ENCODE measurements at places on chromosomes 2 and 18. TPM values are rescaled to one million over a fixed set of nuclear protein-coding genes. Genes with fewer than 3 reads are reported as not detected.

The EIF5B gene
- total RNA-seq, result 40.2 TPM

- peaks cover 18% of the 10 kb centered on the region for H3K36me3 ChIP-seq
- H3K4me3 ChIP-seq, result no peak overlapping the region
- peaks cover 55% of the 10 kb centered on the region for H3K4me1 ChIP-seq
- no peak for DNase-seq
- H3K27ac ChIP-seq, result peak overlapping the region; percentile 3
- H3K27me3 ChIP-seq, result no peaks in the 10 kb centered on the region
Observed at GRCh38 chr18:46163091-46163490, 58.9 kb downstream of the HAUS1 start.

GRCh38 chr18:38759457-38759856, 1193.9 kb upstream of the CELF4 start:
- no peak overlapping the region for H3K4me3 ChIP-seq
- no peak for DNase-seq
- H3K27me3 ChIP-seq, result no peaks in the 10 kb centered on the region
- H3K4me1 ChIP-seq, result no peaks in the 10 kb centered on the region

DNA sequence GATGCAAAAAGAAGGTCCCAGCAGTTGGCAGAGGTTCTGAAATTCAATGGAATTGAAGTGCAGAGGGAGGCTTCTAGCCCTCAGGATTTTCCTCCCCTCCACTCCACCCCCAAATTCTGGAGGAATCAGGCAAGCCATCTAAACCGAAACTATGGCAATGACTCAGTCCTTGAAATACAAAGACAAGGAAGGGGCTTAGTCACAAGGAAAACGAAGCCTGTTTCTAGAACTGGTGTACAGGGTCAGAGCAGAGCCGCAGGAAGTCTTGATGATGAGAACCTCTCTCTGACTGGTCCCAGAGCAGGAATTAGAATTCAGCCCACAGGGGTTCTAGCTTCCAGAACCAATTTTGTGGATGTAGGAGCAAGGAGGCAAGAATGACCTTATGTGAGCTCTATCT, 111.7 kb upstream of the SCN1A start:
- no peaks in the 10 kb centered on the region for H3K4me1 ChIP-seq
- H3K27ac ChIP-seq, result no peak overlapping the region
- no peaks in the 10 kb centered on the region for H3K27me3 ChIP-seq
- H3K36me3 ChIP-seq, result no peaks in the 10 kb centered on the region
- H3K4me3 ChIP-seq, result no peak overlapping the region

DNA sequence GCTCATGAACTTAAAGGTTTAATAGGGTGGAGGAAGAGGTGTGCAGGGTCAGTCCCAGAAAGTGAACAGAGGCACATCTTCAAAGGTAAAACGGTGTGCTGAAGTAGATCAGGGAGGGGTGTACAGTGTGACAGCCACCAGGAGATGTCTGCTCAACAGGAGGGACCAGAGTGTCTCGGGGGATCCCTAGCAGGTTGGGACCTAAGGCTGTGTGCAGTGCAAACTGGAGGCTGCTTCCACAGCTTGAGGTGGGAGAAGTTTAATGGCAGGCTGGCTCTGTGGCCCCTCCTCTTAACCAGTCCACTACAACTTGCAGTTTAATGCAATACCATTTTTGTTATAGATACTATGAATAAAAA, 33.2 kb downstream of the PLA2R1 start:
- DNase-seq, result no peak
- H3K27me3 ChIP-seq, result peaks cover 18% of the 10 kb centered on the region
- no peaks in the 10 kb centered on the region for H3K4me1 ChIP-seq
- H3K4me3 ChIP-seq, result no peak overlapping the region

DNA sequence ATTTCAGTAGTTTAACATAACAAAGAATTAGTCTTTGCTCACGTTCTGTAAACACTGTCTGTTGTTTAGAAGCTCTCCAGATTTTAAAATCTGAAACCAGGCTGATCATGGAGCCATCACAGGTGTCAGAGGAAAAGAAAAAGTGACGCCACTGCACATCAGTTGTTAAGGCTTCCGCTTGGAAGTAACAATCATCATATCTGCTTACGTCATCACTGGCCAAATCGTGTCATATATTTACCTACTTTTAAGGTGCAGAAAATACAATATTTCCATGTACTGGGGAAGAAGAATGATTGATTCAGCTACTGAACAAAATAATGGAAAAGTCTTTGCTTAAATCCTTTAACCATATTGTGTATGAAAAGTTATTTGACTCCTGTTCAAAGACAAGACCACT, 382.6 kb upstream of the MC4R start:
- no peak overlapping the region for H3K27ac ChIP-seq
- DNase-seq, result no peak
- H3K27me3 ChIP-seq, result no peaks in the 10 kb centered on the region
- no peaks in the 10 kb centered on the region for H3K36me3 ChIP-seq
- no peaks in the 10 kb centered on the region for H3K4me1 ChIP-seq

DNA sequence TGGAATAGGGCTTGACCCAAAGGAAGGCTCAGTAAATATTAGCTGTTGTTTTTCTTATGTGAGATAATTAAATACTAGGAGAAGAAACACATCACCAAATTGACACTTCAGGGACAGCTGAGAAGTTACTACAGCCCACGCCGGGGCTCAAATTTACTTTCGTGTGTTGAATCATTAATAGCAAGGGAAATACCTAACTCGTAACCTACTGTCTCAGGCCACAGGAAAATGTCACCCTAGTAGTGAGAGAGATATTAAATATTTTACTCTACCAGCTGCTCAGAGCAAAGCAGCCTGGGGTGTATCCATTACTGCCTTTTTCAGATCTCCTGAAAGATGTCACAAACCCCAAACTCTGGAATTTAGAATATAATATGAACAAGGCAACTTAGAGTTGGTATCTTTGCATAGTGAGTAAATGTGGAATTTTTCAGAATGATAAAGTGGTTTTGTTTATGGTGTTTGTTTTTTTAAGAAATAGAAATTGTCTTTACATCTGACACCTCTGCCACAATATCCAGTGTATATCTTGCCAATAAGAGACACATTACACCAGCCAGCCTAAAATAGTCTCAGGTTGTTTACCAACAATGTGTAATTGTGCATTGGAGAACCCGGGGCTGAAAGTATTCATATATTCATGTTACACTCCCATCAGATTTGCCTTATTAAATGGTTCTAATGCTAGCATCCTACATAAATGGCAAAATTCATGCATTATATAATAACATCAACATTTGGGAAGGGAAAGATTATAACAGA, 48.4 kb downstream of the ATP8B1 start:
- DNase-seq, result no peak
- no peaks in the 10 kb centered on the region for H3K36me3 ChIP-seq
- H3K27ac ChIP-seq, result no peak overlapping the region
- H3K27me3 ChIP-seq, result peaks cover 1% of the 10 kb centered on the region
- no peak overlapping the region for H3K4me3 ChIP-seq
- peaks cover 12% of the 10 kb centered on the region for H3K4me1 ChIP-seq

GRCh38 chr2:2704428-2705090, 373.5 kb upstream of the MYT1L start:
- no peak for DNase-seq
- H3K36me3 ChIP-seq, result no peaks in the 10 kb centered on the region
- H3K27me3 ChIP-seq, result no peaks in the 10 kb centered on the region
- H3K27ac ChIP-seq, result no peak overlapping the region
- H3K4me1 ChIP-seq, result peaks cover 6% of the 10 kb centered on the region
- H3K4me3 ChIP-seq, result no peak overlapping the region

- no peak for DNase-seq
- no peaks in the 10 kb centered on the region for H3K36me3 ChIP-seq
- no peak overlapping the region for H3K4me3 ChIP-seq
- H3K27me3 ChIP-seq, result no peaks in the 10 kb centered on the region
Observed at GRCh38 chr2:168650139-168650538, 152.3 kb upstream of the NOSTRIN start.

The OR6B2 gene
- not detected for total RNA-seq

DNA sequence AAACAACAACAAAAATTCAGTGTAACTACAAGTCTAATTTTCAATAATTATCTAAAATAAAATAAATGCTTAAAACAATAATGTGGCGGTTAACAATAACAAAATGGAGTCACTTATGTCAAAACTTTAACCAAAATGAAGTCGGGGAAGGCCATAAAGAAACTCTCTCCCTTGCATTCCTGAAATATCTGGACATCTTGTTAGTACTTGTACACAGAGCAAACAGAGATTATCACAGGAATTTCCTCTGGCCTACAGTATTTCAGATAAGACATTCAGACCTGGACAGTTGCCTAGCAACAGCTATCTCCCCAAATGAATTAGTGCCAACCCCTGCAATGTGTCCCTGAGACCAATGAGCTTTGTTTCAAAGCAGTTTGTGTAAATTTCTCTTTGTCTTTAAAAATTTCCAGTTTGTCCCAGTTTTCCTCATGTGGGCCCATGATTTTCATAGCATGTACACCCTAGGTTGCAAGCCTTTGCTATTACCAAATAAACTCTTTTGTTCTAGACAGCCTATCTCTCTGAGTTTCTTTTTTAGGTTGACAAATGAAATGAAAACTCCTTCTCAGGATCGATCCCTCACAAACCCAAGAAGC, 68.6 kb downstream of the EXOC6B start:
- no peak overlapping the region for H3K27ac ChIP-seq
- peaks cover 1% of the 10 kb centered on the region for H3K36me3 ChIP-seq
- DNase-seq, result no peak

DNA sequence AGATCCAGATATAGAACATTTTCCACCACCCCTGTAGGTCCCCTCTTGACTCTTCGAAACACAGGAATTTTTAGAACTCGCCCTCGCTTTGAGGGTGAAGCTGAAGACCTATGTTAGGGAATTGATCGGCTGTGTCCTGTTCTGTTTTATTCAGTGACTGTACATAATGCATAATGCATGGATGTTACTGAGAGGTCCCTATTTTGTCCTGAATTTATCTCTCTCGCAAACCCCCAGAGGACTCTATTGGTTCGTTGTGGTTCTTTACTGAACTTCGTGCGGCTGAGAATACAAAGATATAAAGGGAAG, 431 bp upstream of the EIF5B start:
- H3K27me3 ChIP-seq, result no peaks in the 10 kb centered on the region
- DNase-seq, result no peak
- H3K4me3 ChIP-seq, result no peak overlapping the region
- H3K27ac ChIP-seq, result no peak overlapping the region
- H3K4me1 ChIP-seq, result peaks cover 48% of the 10 kb centered on the region

The EVX2 gene
- total RNA-seq, result not detected

- H3K4me3 ChIP-seq, result no peak overlapping the region
- H3K27me3 ChIP-seq, result no peaks in the 10 kb centered on the region
- H3K27ac ChIP-seq, result no peak overlapping the region
- no peaks in the 10 kb centered on the region for H3K36me3 ChIP-seq
Observed at GRCh38 chr2:187874786-187875185, 320.6 kb upstream of the TFPI start.

The NYAP2 gene
- total RNA-seq, result not detected

- peaks cover 6% of the 10 kb centered on the region for H3K27me3 ChIP-seq
- H3K4me3 ChIP-seq, result no peak overlapping the region
- no peak overlapping the region for H3K27ac ChIP-seq
- peaks cover 9% of the 10 kb centered on the region for H3K4me1 ChIP-seq
- DNase-seq, result no peak
- no peaks in the 10 kb centered on the region for H3K36me3 ChIP-seq
Observed at GRCh38 chr2:25035537-25036220, 6.2 kb upstream of the EFR3B start.

GRCh38 chr2:1988049-1988448, 243.7 kb upstream of the PXDN start:
- no peak overlapping the region for H3K27ac ChIP-seq
- peaks cover 21% of the 10 kb centered on the region for H3K27me3 ChIP-seq
- DNase-seq, result no peak
- H3K4me1 ChIP-seq, result peaks cover 26% of the 10 kb centered on the region
- no peak overlapping the region for H3K4me3 ChIP-seq

DNA sequence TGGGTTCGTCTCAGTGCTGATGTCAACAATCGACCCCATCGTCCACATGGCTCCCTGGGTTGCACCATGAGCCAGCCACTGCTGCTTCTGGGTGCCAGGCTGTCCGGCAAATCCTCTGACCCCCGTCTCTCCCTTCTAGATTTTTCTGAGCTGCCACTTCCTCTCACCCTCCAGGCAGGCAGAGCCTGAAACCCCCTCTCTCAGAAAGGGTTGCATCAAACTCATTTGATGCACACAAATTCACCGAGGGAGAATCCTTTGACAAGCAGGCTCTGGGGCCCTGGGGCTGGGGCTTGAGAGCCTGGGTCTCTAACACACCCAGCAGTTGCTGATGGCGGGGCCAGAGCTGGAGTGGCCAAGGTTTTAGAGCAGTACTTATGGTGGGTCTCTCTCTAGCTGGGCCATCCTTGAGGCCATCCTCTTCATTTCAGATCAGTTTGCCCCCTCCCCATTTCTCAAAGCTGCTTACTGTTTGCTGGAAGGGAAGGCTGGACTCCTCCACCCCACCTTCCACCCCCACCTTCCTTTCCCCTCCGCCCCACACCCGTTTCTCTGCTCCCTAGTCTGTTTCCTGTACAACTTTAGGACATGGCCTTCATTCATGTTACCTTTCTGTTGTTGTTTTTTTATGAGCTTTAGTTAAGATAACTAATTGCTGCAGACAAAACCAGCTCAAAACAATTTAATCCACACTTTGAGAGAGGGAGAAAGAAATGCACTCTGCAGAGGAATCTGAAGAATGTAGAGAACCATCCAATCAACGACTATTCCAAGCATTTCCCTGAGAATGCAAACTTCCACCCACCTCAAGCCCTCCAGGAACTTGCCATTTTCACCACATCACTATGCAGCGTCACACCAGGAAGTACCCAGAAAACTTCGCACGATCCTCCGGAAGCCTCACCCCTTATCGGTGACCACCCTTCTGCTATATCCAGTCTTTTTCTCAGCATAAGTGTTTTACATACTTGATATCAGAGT, 69.5 kb downstream of the ARL4C start:
- H3K4me3 ChIP-seq, result peak overlapping the region; percentile 58
- peaks cover 97% of the 10 kb centered on the region for H3K4me1 ChIP-seq
- no peaks in the 10 kb centered on the region for H3K27me3 ChIP-seq
- DNase-seq, result peak; percentile 37
- H3K36me3 ChIP-seq, result peaks cover 31% of the 10 kb centered on the region
- peak overlapping the region; percentile 99 for H3K27ac ChIP-seq

The ACVR1 gene
- total RNA-seq, result 26.0 TPM

The CLIP4 gene
- 23.8 TPM for total RNA-seq

GRCh38 chr2:16725549-16725948, 59.9 kb upstream of the CYRIA start:
- H3K27me3 ChIP-seq, result no peaks in the 10 kb centered on the region
- no peak for DNase-seq
- H3K4me3 ChIP-seq, result no peak overlapping the region
- no peaks in the 10 kb centered on the region for H3K36me3 ChIP-seq
- H3K27ac ChIP-seq, result no peak overlapping the region
- no peaks in the 10 kb centered on the region for H3K4me1 ChIP-seq

- H3K36me3 ChIP-seq, result no peaks in the 10 kb centered on the region
- H3K27me3 ChIP-seq, result peaks cover 3% of the 10 kb centered on the region
- no peaks in the 10 kb centered on the region for H3K4me1 ChIP-seq
- H3K27ac ChIP-seq, result no peak overlapping the region
Observed at GRCh38 chr2:114068438-114068837, 178.5 kb downstream of the ACTR3 start.

GRCh38 chr18:36141576-36141975, 11.9 kb downstream of the ELP2 start:
- H3K36me3 ChIP-seq, result peaks cover 58% of the 10 kb centered on the region
- DNase-seq, result no peak
- peaks cover 11% of the 10 kb centered on the region for H3K4me1 ChIP-seq
- H3K4me3 ChIP-seq, result no peak overlapping the region
- no peaks in the 10 kb centered on the region for H3K27me3 ChIP-seq
